ENCODE measurements at places on chromosomes 11 and 22.

DNA sequence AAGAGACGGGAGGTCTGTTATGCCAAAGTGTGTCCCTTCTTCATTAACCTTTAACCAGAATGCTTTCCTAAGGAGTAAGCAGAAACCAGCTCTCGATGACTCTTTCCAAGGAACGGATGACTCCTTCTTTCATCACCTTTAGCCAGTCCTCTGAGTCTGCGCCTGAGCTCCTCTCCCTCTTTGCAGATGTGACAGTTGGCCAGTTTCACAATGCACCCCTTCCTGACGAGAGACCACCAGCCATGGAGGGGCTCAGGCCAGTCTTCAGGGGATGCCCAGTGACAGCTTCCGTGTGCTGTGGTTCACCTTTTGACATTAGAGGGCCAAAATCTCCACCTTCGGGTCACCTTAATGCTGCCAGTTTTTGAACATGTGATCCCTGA is 826.1 kb downstream of the TBC1D22A start:
- no peak for DNase-seq

GRCh38 chr11:133988686-133989410 is 32.1 kb upstream of the IGSF9B start:
- DNase-seq = no peak

DNA sequence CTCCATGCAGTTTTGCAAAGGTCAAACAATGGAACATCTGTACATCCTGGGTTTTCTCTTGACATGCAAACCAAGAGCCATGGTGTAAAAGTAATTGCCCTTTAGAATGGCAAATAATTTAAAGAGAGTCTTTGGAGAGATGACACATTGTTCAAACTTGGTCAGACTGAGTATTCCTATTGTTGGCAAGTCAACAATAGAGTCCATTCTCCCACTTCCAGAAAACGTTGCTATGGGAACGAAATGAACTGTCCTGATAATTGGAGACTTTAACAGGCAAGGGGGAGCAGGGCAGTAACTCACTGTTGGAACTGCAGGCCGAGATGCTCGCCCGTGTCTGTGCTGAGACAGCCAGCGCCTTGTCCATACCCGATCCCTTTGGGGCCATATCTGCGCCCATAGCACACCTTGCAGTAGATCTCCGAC is 13.9 kb downstream of the CSRP3 start:
- DNase-seq = no peak

DNA sequence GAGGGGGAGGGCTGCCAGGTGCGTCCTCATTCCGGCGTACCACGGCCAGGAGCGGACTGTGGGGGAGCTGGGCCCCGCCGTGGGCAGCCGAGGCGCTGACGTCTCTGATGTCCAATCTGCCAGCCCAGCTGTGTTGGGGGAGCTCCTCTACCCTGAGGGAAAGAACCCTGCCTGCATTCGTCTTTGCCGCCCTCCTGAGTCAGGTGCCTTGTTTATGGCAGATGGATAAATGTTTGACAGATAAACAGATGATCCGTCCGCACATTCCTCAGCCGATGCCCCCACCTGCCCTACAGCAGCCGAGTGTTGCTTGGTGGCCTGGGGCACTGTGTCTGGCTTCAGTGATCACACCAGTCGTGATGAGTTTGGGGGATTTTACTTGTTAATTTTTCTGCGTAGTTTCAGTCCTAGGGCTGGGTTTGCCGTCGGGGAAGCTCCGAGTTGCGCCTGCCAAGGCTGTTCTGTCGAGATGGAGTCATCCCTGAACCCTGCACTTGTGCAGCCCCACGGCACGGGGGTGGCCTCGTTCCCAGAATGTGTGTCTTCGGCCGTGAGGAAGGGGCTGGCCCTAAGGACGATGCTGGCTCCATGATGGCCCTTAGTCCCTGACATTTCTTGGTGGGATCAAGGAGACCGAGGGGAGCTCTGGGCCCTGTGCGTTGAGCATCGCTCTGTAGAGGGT is 1083.9 kb downstream of the BRD1 start:
- DNase-seq = no peak

All from erythroblast (primary cell).